Stimulated activated CD4-positive, alpha-beta T cell treated with anti-CD3 and anti-CD28 coated beads, Interleukin-2, amount 100 ng/mL, for 24 hours (primary cell): ENCODE measurements at places on chromosomes 2 and 18.

GRCh38 chr2:48320742-48321141 lies 209.2 kb upstream of the STON1 start:
- DNase-seq, result no peak

DNA sequence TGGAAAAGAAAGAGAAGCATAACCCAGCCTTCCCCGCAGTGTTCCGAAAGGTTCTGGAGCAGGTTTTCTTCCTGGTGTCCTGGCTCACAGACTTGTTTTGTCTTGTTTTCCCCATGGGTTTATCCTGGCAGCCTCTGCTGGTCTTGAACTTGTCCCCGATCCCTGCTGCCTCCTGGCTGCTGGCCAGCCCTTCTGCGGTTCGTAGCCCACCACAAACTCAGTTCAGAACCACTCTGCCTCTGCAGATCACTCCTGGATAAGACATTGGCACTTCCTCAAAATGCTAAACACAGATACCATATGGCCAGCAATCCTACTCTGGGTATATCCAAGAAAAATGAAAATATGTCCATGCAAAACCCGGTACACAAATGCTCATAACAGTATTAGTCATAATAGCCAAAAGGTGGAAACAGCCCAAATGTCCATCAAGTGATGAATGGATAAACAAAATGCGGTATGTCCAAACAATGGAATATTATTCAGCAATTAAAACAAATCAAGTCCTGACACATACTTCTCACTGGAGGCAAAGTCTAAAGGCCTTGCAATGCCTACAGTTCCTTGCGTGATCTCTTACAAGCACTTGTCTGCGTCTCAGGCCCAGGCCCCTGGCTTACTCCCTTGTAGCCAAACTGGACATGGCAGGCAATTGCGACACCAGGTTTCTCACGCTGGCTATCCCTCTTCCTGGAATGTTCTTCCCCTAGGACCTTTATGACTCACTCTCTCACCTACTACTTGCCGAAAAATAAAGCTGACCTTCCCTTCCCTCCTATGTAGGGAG lies 28.0 kb upstream of the ARHGEF4 start:
- no peak for DNase-seq

GRCh38 chr2:42742740-42743658 lies 20.9 kb downstream of the OXER1 start:
- DNase-seq, result no peak

DNA sequence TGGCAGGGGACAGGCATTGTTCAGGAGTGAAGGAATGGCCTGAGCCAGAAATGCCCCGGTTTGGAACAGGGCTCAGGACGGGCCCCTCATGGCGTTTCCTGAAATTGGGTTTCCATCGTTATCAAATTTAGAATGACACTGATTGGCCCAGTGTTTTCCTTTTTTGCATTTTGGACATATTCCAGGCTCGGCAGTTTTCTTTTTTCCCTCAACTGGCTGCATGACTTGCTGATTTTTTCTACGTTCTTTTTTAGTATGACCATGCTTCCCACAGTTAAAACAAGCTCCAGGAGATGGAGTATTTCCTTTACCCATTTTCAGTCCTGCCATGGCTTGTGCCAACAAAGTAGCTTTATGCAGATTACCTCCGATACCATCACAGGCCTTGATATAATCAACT lies 20.4 kb upstream of the LYG2 start:
- DNase-seq, result no peak

GRCh38 chr2:241034490-241035141 lies 36.2 kb downstream of the SNED1 start:
- no peak for DNase-seq

- no peak for DNase-seq
These were observed 58.1 kb upstream of the TMEM182 start for GRCh38 chr2:102703748-102704147.

DNA sequence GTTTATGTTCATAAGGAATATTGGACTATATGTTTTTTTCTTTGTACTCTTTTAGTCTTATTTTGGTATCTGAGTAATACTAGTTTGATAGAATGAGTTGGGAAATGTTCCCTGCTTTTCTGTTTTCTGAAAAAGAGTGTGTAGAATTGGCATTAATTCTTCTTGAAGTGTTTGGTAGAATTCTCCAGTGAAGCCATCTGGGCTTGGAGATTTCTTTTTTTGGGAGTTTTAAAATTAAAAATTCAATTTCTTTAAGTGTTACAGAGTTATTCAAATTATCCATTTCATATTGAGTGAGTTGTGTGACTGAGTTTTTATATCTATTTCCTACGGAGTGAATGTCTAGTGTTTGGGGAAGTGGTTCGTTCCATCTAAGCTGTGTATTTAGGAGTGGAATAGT lies 80.6 kb upstream of the HS6ST1 start:
- DNase-seq, result no peak

DNA sequence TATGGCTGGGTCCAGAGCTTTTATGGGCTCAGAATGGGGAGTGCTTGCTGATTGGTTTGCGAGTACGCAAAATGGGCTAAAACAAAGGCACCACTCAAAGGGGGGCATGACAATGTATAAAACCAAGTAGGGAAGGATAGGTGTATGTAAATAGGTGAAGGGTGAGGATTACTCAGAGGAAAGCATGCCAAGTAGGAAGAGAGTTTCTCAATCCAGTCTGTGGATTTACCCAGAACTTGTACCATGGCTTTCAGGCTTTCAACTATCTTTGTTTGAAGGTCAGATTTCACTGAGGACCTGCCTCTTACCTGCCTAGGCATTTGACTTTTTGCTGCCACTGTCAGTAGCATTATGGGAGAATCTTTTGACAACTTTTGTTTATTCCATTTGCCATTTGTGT lies 92.3 kb downstream of the RAB3GAP1 start:
- DNase-seq, result no peak

DNA sequence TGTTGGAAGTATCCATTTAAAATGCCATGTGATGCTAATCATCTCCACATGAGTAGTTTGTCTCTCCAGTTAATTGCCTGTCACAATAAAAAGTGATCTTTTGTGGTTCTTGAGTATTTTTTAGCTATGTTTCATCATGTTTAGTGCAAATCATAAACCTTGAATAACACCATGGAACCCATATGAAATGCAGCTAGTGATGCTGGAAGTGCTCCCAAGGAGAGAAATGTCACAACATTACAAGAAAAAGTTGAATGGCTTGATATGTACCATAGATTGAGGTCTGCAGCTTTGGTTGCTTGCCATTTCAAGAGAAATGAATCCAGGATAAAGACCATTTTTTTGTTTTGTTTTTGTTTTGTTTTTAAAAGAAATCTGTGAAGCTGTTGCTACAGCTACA lies 14.3 kb downstream of the PTPN4 start:
- DNase-seq, result no peak

DNA sequence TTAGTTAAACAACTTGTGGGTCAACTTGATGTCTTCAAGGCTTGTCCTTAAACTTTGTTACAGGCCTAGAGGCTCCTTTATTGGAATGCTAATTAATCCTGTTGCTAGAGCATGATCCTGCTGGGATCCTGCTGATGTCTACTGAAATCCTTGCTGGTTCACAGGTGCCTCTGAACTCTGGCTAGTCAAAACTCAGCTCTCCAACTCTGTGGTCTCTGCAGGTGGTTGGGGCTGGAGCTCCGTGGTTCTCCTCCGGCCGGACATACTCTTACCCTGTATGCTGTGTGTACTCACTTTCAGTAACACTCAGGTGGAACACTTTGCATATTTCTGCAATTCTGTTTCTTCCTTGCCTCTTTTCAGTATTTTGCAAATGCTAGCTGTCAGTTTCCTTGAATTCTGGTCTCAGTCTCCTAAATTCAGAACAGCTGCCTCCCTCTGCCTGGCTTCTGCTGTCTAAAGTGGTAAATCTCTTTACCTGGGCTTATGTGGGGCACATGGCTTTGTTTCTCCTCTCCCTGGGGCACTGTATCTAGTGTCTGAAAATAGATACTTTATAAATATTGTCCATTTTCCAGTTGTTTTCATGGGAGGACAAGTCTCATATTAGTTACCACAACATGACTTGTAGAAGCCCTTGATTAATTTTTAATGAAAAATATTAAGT lies 113.0 kb downstream of the ATP9B start:
- DNase-seq, result no peak

GRCh38 chr2:211934811-211935210 lies 603.8 kb downstream of the ERBB4 start:
- DNase-seq, result no peak

DNA sequence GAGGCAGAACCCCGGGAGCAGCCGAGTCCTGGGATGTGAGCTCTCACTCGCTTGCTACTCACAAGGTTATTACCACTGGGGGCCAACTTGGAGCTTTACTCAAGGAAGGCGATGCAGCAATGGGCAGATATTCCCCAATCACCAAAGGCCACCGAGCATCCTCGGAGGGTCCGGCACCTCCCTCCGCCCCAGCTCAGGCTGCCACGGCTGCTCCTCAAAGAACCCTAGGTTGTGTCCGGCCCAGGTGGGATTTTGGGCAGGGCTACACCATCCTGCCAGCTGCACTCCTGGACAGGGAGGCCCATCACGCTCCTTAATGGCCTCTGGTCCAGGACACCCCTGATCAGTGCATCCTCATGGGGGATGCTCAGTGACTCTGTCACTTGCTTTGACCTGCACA lies 24.8 kb downstream of the FBLN7 start:
- no peak for DNase-seq

GRCh38 chr2:207352978-207353671 lies 176.6 kb upstream of the CREB1 start:
- DNase-seq, result no peak

- DNase-seq, result no peak
These were observed 287.4 kb downstream of the RBM43 start for GRCh38 chr2:150974234-150974633.

DNA sequence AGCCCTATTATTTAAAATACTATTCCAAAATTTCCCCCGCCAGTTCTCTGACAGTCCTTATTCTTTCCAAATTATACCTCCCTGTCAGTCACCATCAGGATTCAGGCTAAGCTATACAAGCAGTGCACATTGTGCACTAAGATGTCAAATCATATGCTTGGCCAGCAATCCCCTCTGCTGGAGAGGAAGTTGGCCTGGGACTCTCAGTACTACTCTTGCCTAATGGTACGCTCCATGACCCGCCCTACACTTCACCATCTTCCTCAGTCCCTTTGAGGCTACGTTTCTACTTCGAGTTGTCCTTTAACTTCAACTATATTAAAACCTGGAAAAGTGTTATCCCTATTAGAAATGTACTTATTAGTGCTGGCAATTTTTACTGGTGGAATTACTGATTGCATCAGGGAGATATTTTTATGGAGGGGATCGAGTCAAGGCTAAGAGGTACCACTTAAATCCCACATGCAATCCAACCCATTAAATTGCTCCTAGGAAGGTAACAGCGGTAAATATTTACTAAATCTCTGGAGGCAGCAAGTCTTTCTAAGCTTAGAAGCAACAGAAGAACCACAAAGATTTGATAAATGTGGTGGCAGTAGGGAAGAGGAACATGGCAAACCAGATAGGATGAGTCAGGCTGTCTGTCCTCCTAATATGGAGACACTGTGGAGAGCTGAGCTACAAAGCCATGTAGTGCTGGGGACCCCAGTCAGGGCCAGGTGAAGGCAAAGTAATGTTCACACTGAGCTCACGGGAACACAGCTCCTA lies 2.7 kb downstream of the USP40 start:
- DNase-seq, result no peak

DNA sequence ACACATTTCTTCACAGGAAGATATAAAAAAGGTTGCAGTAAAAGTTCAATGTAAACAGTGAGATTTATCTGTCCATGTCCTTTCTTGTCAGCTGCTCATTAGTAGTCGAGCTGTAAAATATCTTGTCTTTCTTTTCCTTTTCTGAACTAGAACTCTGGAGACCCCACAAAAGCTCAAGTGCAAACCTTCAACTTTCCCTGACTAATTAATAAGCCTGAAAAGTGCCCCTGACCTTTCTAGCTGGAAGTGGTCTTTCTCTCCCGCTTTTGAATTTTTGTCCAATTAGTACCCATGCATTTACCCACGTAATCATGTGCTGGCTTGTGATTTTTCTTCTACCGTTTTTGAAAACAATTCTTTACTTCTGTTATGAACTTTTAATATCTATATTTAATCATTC lies 63.6 kb upstream of the EHBP1 start:
- DNase-seq, result no peak

- no peak for DNase-seq
These were observed 562.1 kb downstream of the NRXN1 start for GRCh38 chr2:50469784-50470183.

GRCh38 chr2:130328710-130329109 lies 14.0 kb upstream of the IMP4 start:
- DNase-seq, result no peak

DNA sequence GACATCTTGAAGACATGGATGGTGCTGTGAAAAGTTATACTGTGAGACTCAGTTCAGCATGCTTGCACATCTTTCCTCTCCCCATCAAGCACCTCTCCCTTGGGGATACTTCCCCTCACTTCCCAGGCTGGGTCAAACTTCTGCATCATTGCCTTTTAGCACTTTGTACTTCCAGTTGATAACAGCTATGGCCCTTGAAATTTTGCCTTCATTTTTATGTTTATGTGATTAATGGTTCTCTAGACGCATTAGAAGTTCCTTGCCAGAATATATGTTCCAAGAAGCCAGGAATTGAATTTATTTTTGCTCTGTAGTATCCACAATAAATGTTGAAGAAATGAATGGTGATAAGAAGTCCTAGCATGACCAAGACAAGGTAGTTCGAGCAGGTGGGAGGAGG lies 120.9 kb upstream of the ST6GAL2 start:
- DNase-seq, result no peak

GRCh38 chr2:13581471-13581870 lies 864.7 kb downstream of the TRIB2 start:
- no peak for DNase-seq

GRCh38 chr2:158221063-158222020 lies 119.7 kb downstream of the UPP2 start:
- no peak for DNase-seq

- no peak for DNase-seq
These were observed 117.9 kb upstream of the NETO1 start for GRCh38 chr18:72985686-72986085.

GRCh38 chr2:240211598-240212424 lies 71.4 kb upstream of the OTOS start:
- DNase-seq, result no peak

- DNase-seq, result no peak
These were observed 50.1 kb downstream of the TIMM21 start for GRCh38 chr18:74198453-74198852.

GRCh38 chr2:156576005-156576404 lies 139.8 kb downstream of the GPD2 start:
- no peak for DNase-seq

DNA sequence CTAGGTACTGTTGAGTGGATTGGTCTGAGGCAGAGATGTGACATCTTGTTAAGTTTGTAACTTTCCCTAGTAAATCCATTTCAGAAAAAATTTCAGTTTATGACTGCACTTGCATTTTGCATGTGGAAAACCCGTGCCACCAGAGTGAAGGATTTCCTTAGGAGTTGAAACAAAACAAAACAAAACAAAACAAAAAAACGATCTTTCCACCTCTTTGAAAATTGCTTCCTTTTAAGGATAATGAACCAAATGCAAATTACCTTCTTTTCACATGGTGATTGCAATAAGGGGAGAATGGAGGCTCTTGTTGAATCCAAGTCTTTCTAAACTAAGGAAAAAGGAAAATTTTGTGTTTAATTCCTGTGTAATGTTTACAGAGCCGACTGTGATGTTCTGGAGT lies 43.2 kb downstream of the PHLPP1 start:
- DNase-seq, result no peak
